ENCODE measurements at places on chromosomes 5 and 9. TPM values are rescaled to one million over a fixed set of nuclear protein-coding genes. Genes with fewer than 3 reads are reported as not detected.

Gene CD14
- total RNA-seq: not detected

Gene SEMA6A
- 0.98 TPM for total RNA-seq

Gene SYK
- 7.5 TPM for total RNA-seq

Gene TLE1
- total RNA-seq: 84.8 TPM

Gene GPSM1
- total RNA-seq: 65.5 TPM

Gene MED7
- total RNA-seq: 11.6 TPM

Gene PFN3
- total RNA-seq: not detected

Gene ARHGEF37
- total RNA-seq: 1.3 TPM

Gene PCDHAC2
- 0.25 TPM for total RNA-seq

Gene GPR21
- total RNA-seq: not detected

Gene TRIM36
- 0.76 TPM for total RNA-seq

Data from mesangial cell (primary cell).